Stimulated activated CD4-positive, alpha-beta T cell treated with anti-CD3 and anti-CD28 coated beads, Interleukin-2, amount 100 ng/mL, for 4 hours (primary cell): ENCODE measurements at places on chromosomes 4 and X.

- DNase-seq: no peak
These were observed 401.8 kb upstream of the RPS6KA3 start for GRCh38 chrX:20668550-20668949.

- no peak for DNase-seq
These were observed 56.1 kb upstream of the MSANTD1 start for GRCh38 chr4:3192827-3193226.

DNA sequence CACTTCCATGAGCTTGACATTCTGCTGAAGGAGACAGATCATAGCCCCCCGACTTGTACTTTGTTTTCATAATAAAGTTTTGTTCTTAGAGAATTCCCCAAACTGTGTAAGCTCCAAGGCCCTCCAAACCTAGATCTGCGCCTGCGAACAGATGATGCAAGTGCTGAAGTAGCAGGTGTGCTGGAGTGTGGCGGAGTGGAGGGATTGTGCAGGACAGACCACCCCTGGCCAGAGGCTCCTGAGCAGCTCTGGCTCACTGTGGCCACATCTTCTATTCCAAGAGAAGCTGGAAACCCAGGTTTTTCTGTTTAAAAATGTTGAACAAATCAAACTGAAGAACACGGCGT, 46.4 kb downstream of the TBC1D14 start:
- no peak for DNase-seq

GRCh38 chrX:97326456-97326855, 442.7 kb downstream of the RPA4 start:
- DNase-seq: no peak

GRCh38 chr4:107068116-107068515, 32.0 kb upstream of the DKK2 start:
- no peak for DNase-seq

DNA sequence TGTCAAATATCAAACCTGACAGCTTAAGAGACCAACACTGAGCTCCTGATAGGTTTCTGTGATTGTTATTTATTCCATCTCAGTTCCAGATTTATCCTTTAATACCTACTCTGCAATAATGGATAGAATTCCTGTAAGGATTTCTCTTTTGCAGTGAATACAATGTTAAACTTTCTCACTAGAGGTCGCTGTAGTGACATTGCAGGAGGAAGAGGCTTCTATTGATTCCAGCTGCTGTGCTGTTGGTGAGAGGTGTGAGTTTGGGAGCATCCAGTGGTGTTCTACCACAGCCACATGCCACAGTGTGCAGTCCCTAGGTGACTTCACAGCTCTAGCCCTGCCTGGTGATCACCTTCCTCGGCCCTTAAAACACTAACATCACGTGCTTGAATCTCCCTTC, 34.6 kb upstream of the DCAF8L2 start:
- DNase-seq: no peak
